Activated CD4-positive, alpha-beta T cell treated with anti-CD3 and anti-CD28 coated beads, Interleukin-2, Interleukin-4, amounts not matched to agents 100 ng/mL and 50 ng/mL, durations not matched to agents 16 hours and 8 hours (primary cell): ENCODE measurements at places on chromosomes 2 and 18.

DNA sequence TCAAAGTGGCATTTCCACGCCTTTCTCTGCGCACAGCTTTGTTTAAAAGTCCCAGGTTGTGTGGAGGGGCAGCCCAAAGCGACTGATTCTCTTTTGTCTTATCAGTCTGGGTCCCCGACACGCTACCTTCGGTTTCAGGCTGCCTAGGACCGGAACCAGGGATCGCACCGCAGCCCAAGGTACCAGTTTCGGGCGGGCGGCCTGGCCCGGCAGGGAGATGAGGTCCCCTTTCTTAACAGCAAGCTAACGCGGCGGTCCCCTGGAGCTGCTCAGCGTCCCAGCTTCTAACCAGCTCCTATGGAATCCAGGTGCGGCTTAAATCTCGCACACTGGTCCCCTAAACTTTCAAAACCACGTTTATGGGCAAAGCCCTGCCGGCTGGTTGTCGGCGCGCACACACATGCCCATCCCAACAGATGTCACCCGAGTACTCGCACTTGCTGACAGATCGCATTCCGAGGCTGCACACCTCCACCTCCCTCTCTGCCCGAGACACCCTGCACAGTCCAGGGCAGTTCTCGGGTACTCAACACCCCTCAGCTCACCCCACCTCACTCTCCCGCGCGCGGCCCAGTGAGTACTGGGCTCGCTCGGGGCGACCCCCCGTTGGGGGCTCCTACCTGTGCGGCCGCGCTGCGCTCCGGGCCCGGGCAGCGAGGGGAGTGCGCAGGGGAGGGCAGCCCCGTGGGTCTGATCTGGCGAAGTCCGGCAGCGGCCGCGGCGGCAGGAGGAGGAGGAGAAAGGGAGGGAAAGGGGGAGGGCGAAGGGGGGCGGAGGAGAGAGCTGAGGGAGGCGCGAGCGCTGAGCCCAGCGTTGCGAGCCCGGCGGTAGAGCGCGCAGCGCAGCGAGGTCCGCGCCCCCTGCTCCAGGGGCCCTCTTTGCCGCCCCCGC is at the start of gene EFEMP1:
EFEMP1 (minus strand) TSS at position 692 of the 891 bp plus-strand sequence. CDS start 1,342 bp downstream, outside the sequence.
- peak; percentile 0 for DNase-seq

- peak; percentile 34 for DNase-seq
These were observed at the start of gene SNTG2 for GRCh38 chr2:950080-950966. TSS of gene SNTG2 (plus strand) at chr2:950849. CDS start at chr2:950997, 148 bp downstream.

DNA sequence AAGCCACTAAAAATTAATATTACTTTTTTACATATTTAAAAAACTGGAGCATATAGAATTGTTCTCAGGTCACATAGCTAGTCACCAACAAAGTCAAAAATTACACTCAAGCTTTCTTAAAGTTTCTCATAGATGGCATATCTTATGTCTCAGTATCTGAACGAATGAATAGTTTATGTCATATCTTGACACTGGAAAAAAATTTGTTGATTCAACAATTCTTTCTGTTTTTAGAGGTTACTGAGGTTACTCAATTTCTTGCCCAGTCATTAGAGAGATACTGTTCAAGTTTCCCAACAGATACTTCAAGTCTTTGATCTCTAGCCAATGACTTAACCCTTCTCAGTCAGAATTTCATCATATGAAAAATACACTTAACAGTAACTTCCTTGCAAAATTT is 113.1 kb upstream of the XIRP2 start:
- no peak for DNase-seq

- no peak for DNase-seq
These were observed 100.2 kb upstream of the SULT1C3 start for GRCh38 chr2:108139521-108139920.
